ENCODE measurements at places on chromosomes 16 and 17.
A peak's percentile ranks its signal among the peaks of the same experiment; 100 is the strongest.

DNA sequence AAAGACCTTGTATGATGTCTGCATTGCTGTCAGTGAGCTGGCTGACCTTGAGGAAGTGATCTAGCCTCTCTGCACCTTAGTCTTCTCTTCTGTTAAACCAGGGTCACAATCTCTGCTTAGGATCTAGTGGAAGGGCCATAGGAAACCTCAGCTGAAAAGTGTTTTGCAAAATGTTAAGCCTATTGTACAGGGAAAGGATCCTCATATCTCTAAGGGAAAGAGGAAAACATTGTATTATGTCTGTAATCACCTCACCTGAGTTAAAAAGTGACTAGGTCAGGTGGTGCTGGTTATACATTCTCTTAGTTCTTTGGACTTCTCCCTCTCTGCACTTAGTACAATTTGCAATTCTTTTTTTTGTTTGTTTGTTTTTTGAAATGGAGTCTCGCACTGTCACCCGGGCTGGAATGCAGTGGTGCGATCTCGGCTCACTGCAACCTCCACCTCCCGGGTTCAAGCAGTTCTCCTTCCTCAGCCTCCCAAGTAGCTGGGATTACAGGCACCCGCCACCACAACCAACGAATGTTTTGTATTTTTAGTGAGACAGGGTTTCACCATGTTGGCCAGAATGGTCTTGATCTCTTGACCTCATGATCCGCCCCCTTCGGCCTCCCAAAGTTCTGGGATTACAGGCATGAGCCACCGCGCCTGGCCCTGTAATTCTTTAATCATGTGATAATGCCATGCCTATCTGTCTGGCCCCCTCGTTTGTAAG is 2.0 kb upstream of the SEPHS2 start:
- peak overlapping the region; percentile 34 for H3K27ac ChIP-seq
- no peak for DNase-seq
- H3K27me3 ChIP-seq = no peaks in the 10 kb centered on the region
- peaks cover 26% of the 10 kb centered on the region for H3K36me3 ChIP-seq
- peaks cover 42% of the 10 kb centered on the region for H3K4me1 ChIP-seq
- H3K4me3 ChIP-seq = no peak overlapping the region

DNA sequence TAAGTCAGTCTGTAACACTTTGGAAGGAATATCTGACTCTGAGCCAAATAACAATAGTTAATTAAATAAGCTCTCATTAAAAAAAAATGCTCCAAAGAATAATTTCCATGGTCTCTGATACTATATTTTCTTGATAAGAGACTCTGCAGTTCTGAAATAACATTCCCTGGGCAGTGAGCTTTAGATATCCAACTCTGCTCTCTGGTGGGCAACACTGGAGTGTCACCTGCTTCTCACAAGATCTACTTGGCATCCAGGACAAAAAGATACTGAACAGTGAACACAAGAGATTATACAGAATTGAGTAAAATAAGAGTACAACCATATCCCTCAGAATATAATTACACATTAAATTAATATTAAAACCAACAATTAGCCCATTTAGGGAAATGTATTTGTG is 13.7 kb downstream of the BLMH start:
- H3K27ac ChIP-seq = no peak overlapping the region
- peaks cover 52% of the 10 kb centered on the region for H3K36me3 ChIP-seq
- DNase-seq = no peak
- H3K4me3 ChIP-seq = no peak overlapping the region
- H3K4me1 ChIP-seq = peaks cover 2% of the 10 kb centered on the region

- peak within 1 kb of the TSS; percentile 77 for H3K27ac ChIP-seq
- peaks cover 8% of the 10 kb centered on the region for H3K27me3 ChIP-seq
- H3K4me3 ChIP-seq = peak within 1 kb of the TSS; percentile 75
- DNase-seq = peak; percentile 75
- no peaks in the 10 kb centered on the region for H3K36me3 ChIP-seq
Measured at GRCh38 chr16:57694725-57695679, at the start of gene DRC7. DRC7 (plus strand) TSS chr16:57694806; CDS start chr16:57697950, 3,144 bp downstream.

DNA sequence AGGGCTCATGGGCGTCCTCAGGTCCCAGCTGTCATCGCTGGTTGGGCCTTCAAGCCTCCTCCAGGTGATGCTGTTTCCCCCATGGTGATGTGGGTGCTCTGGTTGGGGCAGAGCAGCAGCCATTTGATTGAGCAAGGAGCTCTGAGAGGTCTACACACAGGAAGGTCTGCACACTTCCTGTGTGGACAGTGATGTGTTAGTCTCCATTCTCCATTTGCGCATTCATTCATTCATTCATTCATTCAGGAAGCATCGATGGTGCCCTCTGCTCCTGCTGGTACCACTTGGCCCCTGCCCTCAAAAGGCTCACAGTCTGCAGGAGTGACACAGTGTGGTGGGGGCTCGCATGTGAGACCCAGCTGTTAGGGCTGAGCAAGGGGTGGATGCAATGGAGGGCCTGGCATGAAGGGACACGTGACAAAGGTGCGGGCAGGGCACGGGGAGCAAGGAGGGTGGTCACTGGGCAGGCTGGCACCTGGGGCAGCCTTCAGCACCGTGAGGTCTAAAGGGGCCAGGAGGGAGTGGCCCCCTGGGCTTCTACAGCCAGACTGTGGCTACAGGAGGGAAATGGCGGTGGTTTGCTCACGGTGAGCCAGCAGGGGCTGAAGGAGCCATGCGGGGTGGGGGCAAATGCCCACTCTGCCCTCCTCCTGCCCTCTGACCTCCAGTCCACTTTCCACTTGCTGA is 1.5 kb downstream of the ADGRG3 start:
- no peak for DNase-seq
- H3K27me3 ChIP-seq = peaks cover 20% of the 10 kb centered on the region
- H3K4me3 ChIP-seq = no peak overlapping the region
- no peaks in the 10 kb centered on the region for H3K4me1 ChIP-seq

- H3K4me3 ChIP-seq = no peak overlapping the region
- no peaks in the 10 kb centered on the region for H3K27me3 ChIP-seq
- H3K4me1 ChIP-seq = no peaks in the 10 kb centered on the region
- no peak overlapping the region for H3K27ac ChIP-seq
Measured at GRCh38 chr16:51549836-51550235, 398.8 kb upstream of the SALL1 start.

Measured in activated CD4-positive, alpha-beta T cell treated with anti-CD3 and anti-CD28 coated beads, Interleukin-2, amount 10 ng/mL, durations not matched to agents 24 days and 14 days (primary cell).